ENCODE measurements at places on chromosomes 6 and 20. TPM values are rescaled to one million over a fixed set of nuclear protein-coding genes. Genes with fewer than 3 reads are reported as not detected.
A peak's percentile ranks its signal among the peaks of the same experiment; 100 is the strongest.

Gene ARID1B
- total RNA-seq: 155 TPM

Gene BTBD3
- 25.6 TPM for total RNA-seq

Gene SCAF8
- total RNA-seq: 29.8 TPM

Gene UNC93A
- total RNA-seq: 17.2 TPM

Gene RNF182
- not detected for total RNA-seq

- H3K4me1 ChIP-seq: no peaks in the 10 kb centered on the region
- peaks cover 20% of the 10 kb centered on the region for H3K36me3 ChIP-seq
- no peak for DNase-seq
- no peaks in the 10 kb centered on the region for H3K27me3 ChIP-seq
- no peak overlapping the region for H3K27ac ChIP-seq
These were observed 19.5 kb downstream of the MCM8 start for GRCh38 chr20:5969940-5970339.

- no peaks in the 10 kb centered on the region for H3K36me3 ChIP-seq
- H3K4me1 ChIP-seq: no peaks in the 10 kb centered on the region
- no peaks in the 10 kb centered on the region for H3K27me3 ChIP-seq
- no peak for DNase-seq
- H3K4me3 ChIP-seq: no peak overlapping the region
These were observed 833.0 kb downstream of the KIF16B start for GRCh38 chr20:15740046-15740775.

DNA sequence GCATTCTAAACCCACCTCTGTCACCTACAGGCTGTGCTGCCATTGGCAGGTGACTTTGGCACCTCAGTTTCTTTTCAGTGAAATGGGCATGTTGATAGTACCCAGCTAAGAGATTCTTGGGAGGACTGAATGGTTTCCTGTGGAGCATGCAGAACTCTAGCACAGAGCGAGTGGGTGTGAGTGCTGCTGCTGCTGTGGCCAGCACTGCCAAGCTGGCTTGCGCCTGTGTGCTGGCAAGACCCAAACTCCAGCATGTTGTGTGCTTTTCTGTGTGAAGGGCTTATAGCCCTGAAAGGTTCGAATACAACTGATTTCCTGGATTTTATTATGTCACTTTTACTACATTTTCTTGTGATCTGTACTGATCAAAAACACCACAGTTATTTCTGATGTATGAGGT lies 78.1 kb upstream of the KIF25 start:
- no peaks in the 10 kb centered on the region for H3K4me1 ChIP-seq
- peaks cover 75% of the 10 kb centered on the region for H3K36me3 ChIP-seq

DNA sequence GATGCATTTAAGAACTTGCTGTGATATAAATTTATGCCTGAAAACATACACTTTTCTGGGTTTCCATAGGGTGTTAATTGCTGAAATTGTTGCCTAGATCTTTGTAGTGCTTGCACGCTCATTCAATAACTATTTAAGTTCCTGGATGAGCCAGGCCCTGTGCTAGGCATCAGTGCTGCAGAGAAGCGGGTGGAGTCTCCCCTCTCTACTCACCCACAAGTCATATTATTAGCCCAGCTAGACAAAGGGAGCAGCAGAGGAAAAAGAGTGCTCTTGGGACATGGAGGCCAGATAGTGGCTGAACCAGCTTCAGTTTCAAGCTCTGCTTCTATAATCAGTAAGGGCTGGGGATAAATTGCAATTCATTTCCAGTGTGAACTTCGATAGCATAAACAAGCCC lies 329.1 kb downstream of the TFAP2B start:
- H3K4me1 ChIP-seq: no peaks in the 10 kb centered on the region
- H3K27me3 ChIP-seq: no peaks in the 10 kb centered on the region

DNA sequence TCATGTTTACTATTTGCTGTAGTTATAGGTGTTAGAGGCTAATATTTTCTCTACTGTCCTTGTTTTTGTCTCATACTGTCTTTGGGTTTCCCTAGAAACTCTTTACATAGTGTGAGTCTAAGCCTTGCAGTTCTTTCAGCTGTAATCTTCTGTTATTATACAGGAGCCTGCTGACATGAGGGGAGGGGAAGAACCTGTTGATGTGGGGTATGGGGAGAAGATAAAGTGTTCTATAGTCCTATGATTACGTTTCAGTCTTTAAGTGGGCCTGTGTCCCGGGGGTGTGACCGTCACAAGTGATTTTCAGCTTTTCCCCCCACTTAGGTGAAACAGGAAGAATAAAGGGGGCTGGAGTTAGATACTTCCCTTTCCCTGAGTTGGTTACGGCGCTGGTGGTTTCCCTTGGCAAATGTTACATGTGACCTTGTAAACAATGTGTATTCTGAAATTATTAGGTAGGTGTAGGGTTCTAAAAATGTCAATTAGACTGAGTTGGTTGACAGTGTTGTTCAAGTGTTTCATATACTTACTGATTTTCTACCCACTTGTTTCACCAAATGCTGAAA lies 41.3 kb downstream of the REV3L start:
- H3K4me1 ChIP-seq: no peaks in the 10 kb centered on the region
- no peaks in the 10 kb centered on the region for H3K27me3 ChIP-seq
- H3K27ac ChIP-seq: no peak overlapping the region
- peak; percentile 34 for DNase-seq

DNA sequence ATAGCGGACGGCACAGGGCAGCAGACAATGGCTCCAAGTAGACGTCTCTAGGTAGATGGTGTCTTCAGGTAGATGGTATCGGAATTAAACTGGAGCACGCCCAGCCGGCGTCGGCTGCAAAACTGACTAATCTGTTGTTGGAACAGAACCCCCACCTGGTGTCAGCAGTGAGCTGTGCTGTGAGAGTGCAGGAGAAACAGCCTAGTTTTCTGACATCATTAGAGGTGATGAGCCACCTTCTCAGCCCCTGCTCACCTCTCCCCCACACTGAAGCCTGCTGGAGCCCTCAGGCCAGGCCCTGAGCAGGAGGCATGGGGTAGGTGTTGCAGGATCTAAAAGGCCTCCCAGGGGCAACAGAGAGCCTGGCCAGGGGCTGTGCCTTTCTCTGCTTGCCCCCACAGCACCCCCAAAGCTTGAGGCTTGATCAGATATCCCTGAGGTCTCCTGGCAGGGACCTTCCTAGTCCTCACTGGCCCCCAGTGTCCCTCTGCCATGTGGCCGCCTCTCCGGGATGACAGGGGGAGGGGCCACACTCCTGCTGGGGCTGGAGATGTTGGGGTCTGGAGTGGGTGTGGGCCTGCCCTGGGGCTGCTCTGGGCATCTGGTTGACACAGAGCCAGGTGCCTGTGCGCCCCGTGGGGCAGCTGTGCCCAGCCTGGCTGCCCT lies 6.9 kb upstream of the HELZ2 start:
- no peaks in the 10 kb centered on the region for H3K4me1 ChIP-seq
- no peak overlapping the region for H3K27ac ChIP-seq
- no peaks in the 10 kb centered on the region for H3K27me3 ChIP-seq
- H3K4me3 ChIP-seq: no peak overlapping the region

DNA sequence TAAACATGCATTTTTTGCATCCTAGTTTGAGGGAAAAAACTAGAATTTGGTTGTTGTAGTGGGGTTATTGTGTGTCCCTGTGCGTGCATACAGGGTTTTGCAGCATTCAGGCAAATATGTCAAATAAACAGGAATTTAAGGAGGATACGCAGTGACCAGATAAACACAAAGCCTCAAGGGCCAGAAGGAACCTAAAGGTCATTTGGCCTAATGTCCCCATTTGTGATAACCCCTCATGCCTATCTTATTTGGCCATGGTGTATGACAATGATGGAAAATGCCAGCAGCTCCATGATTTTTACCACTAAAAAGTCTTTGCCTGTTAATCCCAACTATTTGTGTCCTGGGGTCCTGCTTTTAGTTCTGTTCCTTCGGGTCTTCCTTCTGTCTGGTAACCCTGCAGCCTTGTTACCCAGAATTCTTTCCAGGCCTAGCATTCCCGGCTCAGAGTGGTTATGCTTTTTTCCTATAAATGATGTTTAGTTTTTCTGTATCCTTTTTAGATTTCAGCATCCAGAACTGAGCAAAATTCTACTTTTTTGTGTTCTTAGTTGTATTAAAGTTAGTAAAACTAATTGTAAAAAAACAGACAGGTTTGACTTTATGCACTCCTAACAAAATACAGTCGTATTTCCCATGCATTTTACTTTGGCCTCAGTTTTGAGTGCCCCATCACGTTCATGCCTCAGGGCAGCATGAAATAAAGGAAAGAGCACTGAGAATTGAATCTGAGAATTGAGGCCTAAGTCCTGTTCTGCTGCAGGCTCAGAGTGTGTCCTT lies 4.4 kb downstream of the STX16 start:
- H3K36me3 ChIP-seq: no peaks in the 10 kb centered on the region
- no peaks in the 10 kb centered on the region for H3K27me3 ChIP-seq
- no peaks in the 10 kb centered on the region for H3K4me1 ChIP-seq
- no peak for DNase-seq
- no peak overlapping the region for H3K27ac ChIP-seq

GRCh38 chr6:36265744-36266143 lies 4.1 kb upstream of the PNPLA1 start:
- DNase-seq: no peak
- H3K4me3 ChIP-seq: no peak overlapping the region
- no peaks in the 10 kb centered on the region for H3K36me3 ChIP-seq
- no peak overlapping the region for H3K27ac ChIP-seq

DNA sequence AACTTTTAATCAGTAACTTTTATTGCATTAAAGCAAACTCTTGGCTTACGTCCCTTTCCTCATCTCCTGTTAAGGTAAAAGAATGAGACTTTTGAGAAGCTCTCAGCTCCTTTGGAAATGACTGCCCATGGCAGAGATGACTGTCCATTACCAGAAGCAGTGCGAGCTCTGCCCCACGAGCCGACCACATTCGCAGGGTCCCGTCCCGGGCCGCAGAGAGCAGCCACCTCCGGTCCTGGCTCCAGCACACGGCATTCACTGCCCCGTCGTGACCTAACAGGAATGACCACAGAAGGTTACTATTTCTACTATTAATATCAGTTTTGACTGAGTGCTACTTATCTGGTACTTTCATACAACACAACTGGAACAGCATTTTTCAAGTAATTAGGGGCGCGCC lies 63.4 kb downstream of the WDR27 start:
- H3K36me3 ChIP-seq: no peaks in the 10 kb centered on the region
- no peaks in the 10 kb centered on the region for H3K4me1 ChIP-seq
- no peak overlapping the region for H3K4me3 ChIP-seq
- H3K27me3 ChIP-seq: no peaks in the 10 kb centered on the region
- DNase-seq: no peak

DNA sequence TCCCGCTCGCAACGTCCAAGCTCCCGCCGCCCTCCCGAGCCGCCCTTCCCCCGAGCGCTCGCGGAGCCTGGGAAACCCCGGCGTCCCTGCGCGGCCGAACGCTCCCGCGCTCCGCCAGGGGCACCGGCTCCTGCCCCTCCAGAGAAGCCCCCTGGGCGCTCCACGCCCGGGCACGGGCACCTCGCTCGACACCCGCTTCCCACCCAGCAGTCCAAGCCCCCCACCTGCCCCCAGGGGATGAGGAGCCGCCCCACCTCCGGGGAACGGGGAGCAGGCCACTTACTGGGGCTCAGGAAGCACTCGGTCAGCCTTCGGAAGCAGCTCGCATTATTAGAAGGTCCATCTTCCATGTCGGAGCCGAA lies 1.4 kb downstream of the PDE10A start:
- no peak overlapping the region for H3K27ac ChIP-seq
- H3K36me3 ChIP-seq: no peaks in the 10 kb centered on the region
- H3K27me3 ChIP-seq: peaks cover 33% of the 10 kb centered on the region
- no peak for DNase-seq
- H3K4me1 ChIP-seq: no peaks in the 10 kb centered on the region
- H3K4me3 ChIP-seq: peak overlapping the region; percentile 56

DNA sequence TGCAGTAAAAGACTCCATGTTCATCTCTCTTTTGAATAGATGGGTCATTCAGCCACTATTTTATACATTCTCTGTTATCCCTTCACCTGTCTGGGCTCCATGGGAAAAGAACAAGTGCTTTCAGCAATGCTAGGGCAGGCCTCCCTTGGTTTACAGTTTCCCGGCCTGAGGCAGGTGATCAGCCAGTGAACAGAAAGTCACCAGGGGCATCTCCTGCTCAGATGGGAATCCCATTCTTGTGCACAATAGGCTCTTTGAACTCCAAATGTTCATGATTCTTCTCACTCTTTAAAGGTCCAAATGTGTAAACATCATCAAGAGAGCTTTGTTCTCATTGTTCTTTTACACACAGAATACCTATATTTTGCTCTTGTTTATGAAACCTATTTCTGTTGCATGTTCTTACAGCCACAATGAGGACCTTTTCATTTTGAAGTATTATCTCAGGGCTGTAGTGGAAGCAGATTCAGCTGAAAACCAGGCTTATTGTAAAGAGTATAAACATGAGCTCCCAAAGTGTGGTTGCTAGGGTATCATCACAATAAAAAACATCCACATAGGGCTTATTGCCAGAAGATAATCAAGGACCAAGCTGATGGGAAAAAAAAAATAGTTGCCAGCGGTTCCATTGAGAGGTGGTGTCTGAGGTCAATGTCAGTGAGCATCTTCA lies 267.1 kb upstream of the SGK1 start:
- no peak overlapping the region for H3K4me3 ChIP-seq
- no peak overlapping the region for H3K27ac ChIP-seq
- no peak for DNase-seq
- H3K4me1 ChIP-seq: no peaks in the 10 kb centered on the region
- no peaks in the 10 kb centered on the region for H3K27me3 ChIP-seq

DNA sequence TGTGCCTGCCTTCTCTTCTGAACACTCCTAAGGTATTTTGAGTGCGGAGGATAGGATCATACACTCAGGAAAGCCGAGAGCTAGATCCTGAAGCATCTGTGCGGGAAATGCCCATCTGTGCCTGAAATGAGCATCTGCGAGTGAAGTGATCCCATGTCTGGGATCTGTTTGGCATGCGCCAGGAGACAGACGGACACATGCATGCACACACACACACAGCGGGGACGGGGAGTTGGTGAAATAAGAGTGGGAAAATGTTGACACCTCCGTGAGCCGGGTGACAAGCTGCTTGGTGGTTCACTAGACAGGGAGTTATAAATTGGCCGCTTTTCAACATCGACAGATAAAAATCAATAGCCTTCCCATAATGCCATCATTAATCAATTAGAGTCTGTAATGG lies 13.8 kb downstream of the SYNJ2 start:
- DNase-seq: no peak
- H3K4me3 ChIP-seq: no peak overlapping the region
- no peak overlapping the region for H3K27ac ChIP-seq
- H3K36me3 ChIP-seq: no peaks in the 10 kb centered on the region
- H3K27me3 ChIP-seq: no peaks in the 10 kb centered on the region

DNA sequence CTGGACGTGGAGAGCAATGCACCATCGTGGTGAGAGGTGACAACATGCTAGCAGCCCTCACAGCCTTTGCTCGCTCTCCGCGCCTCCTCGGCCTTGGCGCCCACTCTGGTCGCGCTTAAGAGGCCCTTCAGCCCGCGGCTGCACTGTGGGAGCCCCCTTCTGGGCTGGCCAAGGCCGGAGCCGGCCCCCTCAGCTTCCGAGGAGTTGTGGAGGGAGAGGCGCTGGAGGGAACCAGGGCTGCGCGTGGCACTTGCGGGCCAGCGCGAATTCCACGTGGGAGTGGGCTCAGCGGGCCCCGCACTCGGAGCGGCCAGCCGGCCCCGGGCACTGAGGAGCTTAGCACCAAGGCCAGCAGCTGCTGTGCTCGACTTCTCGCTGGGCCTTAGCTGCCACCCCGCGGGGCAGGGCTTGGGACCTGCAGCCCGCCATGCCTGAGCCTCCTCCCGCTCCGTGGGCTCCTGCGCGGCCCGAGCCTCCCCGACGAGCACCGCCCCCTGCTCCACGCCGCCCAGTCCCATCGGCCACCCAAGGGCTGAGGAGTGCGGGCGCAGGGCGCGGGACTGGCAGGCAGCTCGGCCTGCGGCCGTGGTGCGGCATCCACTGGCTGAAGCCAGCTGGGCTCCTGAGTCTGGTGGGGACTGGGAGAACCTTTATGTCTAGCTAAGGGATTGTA lies 3.8 kb downstream of the GPX6 start:
- no peaks in the 10 kb centered on the region for H3K36me3 ChIP-seq
- H3K27ac ChIP-seq: no peak overlapping the region
- no peak for DNase-seq
- no peaks in the 10 kb centered on the region for H3K27me3 ChIP-seq
- H3K4me1 ChIP-seq: no peaks in the 10 kb centered on the region
